Pericardium fibroblast (primary cell): ENCODE measurements at places on chromosomes 1 and 21. TPM values are rescaled to one million over a fixed set of nuclear protein-coding genes. Genes with fewer than 3 reads are reported as not detected.

The ADGRL2 gene
- total RNA-seq: 54.5 and 74.1 TPM in 2 replicates

The DPT gene
- total RNA-seq: 3.0 and 9.6 TPM in 2 replicates

The PADI3 gene
- not detected in 2 replicates for total RNA-seq

The DDOST gene
- total RNA-seq: 275 and 357 TPM in 2 replicates

The SUSD4 gene
- total RNA-seq: 0.47 TPM in 1 of 2 replicates, not detected in the other

The LCE2C gene
- total RNA-seq: not detected in 2 replicates

The CRNN gene
- not detected in 2 replicates for total RNA-seq

The LRP8 gene
- total RNA-seq: 5.7 and 7.1 TPM in 2 replicates

The SELENBP1 gene
- total RNA-seq: 63.1 and 83.0 TPM in 2 replicates

The SYPL2 gene
- 0.23 and 1.4 TPM in 2 replicates for total RNA-seq

The NTNG1 gene
- 3.6 and 11.2 TPM in 2 replicates for total RNA-seq

The SLC30A10 gene
- not detected in 2 replicates for total RNA-seq

The CDCA8 gene
- total RNA-seq: 0.47 and 0.60 TPM in 2 replicates

The TSACC gene
- not detected in 2 replicates for total RNA-seq

The C1orf56 gene
- 2.2 and 7.0 TPM in 2 replicates for total RNA-seq

The AJAP1 gene
- 0.17 TPM in 1 of 2 replicates, not detected in the other for total RNA-seq

The LRRC8B gene
- total RNA-seq: 0.58 and 1.4 TPM in 2 replicates

The CYYR1 gene
- 0.26 TPM in 1 of 2 replicates, not detected in the other for total RNA-seq

The TRIM17 gene
- total RNA-seq: 1.2 TPM in 1 of 2 replicates, not detected in the other

The FAM76A gene
- total RNA-seq: 2.8 and 8.5 TPM in 2 replicates

The RCAN1 gene
- 14.5 and 23.1 TPM in 2 replicates for total RNA-seq

The IFI16 gene
- 79.1 and 183 TPM in 2 replicates for total RNA-seq

The OR10J1 gene
- total RNA-seq: not detected in 2 replicates

The RAD54L gene
- total RNA-seq: 0.26 and 0.35 TPM in 2 replicates

The SPRR2A gene
- total RNA-seq: not detected in 2 replicates

The OR2G3 gene
- total RNA-seq: not detected in 2 replicates

The MFSD2A gene
- 2.8 and 7.2 TPM in 2 replicates for total RNA-seq

The PTAFR gene
- 0.17 and 0.23 TPM in 2 replicates for total RNA-seq

The EVI5 gene
- 37.1 and 55.4 TPM in 2 replicates for total RNA-seq

The OR2G6 gene
- total RNA-seq: not detected in 2 replicates

The FAM167B gene
- 0.68 and 6.1 TPM in 2 replicates for total RNA-seq

The CHI3L2 gene
- 0.85 and 8.5 TPM in 2 replicates for total RNA-seq

The SLAMF9 gene
- total RNA-seq: not detected in 2 replicates

The A3GALT2 gene
- not detected in 2 replicates for total RNA-seq

The RGS1 gene
- not detected in 2 replicates for total RNA-seq

The ETNK2 gene
- total RNA-seq: 12.7 and 19.2 TPM in 2 replicates

The RGS8 gene
- total RNA-seq: under 0.01 TPM in 1 of 2 replicates, not detected in the other

The ESRRG gene
- total RNA-seq: under 0.01 and 0.12 TPM in 2 replicates

The TFAP2E gene
- 0.17 and 0.82 TPM in 2 replicates for total RNA-seq

The TGFB2 gene
- total RNA-seq: 1.4 and 2.7 TPM in 2 replicates

The DDAH1 gene
- total RNA-seq: 24.9 and 82.9 TPM in 2 replicates

The MYOG gene
- 8.9 TPM in 1 of 2 replicates, not detected in the other for total RNA-seq

The EPHA10 gene
- not detected in 2 replicates for total RNA-seq

The INSRR gene
- not detected in 2 replicates for total RNA-seq

The LEPR gene
- 6.0 and 25.3 TPM in 2 replicates for total RNA-seq

The FNDC5 gene
- 1.3 and 2.9 TPM in 2 replicates for total RNA-seq
